ENCODE measurements at places on chromosomes 1 and 21.

DNA sequence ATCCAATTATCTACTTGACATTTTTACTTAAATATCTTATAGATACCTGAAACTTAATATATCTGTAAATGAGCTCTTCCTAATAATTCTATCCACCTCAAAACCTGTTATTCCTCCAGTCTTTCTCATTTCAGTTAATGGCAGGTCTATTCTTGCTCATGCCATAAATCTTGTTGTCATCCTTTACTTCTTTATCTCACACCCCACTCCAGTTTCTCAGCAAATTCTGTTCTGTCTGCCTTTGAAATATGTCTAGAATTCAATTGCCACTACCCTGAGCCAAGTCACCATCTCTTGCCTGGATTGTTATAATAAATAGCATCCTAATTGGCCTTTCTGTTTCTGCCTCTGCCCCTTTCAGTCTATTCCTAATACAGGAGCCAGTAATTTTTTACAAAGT is 105.8 kb downstream of the MAN1A2 start:
- no peak for DNase-seq

- DNase-seq = no peak
These were observed 57.0 kb downstream of the ITSN1 start for GRCh38 chr21:33699277-33699676.

- no peak for DNase-seq
These were observed 29.9 kb upstream of the ACTL8 start for GRCh38 chr1:17725084-17725719.

DNA sequence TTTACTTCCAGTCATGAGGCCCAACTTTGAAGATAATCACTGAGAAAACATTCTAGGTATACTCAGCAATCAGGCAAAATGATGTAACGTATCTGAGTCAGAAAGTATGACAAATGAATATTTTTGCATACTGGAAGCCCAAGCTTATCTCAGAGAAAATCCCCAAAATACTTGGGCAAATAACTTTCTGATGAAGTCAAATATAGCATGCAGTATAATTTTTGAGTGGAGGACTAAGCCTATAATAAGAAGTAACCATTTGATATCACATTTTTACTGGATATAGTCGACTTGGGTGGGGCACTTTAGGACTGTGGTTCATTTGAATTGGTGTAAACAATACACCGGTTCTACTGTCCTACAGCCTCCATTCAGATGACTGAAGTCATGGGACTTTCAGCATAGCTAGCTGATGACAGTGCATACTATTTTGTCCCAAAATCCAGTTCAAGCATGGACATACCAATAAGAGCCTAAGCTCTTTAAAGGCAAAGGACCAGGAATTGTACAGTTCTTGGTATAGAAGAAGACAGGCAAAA is 2.3 kb upstream of the GADD45A start:
- no peak for DNase-seq

DNA sequence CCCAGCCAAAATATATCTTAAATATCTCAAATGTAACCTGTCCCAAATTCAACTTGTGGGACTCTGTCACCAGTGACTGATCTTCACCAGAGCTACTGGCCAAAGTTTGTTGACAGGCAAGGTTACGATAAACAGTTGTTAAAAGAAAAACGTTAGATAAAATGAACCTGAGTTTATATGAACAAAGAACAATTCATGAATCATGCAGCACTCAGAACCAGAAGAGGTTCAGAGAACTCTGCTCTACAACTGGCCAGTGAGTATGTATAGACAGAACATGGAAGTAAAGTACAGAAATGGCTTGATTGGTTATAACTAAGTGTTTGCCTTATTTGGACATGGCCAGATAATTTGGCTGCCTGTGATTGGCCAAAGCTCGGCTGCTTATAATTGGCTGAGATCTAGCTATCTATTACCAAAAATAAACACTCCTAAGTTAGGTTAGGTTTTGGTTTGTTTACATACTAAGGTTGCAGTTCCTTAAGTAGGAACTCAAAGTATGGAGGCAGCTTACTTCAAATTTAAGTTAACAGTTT is 25.5 kb downstream of the BTBD8 start:
- DNase-seq = no peak

DNA sequence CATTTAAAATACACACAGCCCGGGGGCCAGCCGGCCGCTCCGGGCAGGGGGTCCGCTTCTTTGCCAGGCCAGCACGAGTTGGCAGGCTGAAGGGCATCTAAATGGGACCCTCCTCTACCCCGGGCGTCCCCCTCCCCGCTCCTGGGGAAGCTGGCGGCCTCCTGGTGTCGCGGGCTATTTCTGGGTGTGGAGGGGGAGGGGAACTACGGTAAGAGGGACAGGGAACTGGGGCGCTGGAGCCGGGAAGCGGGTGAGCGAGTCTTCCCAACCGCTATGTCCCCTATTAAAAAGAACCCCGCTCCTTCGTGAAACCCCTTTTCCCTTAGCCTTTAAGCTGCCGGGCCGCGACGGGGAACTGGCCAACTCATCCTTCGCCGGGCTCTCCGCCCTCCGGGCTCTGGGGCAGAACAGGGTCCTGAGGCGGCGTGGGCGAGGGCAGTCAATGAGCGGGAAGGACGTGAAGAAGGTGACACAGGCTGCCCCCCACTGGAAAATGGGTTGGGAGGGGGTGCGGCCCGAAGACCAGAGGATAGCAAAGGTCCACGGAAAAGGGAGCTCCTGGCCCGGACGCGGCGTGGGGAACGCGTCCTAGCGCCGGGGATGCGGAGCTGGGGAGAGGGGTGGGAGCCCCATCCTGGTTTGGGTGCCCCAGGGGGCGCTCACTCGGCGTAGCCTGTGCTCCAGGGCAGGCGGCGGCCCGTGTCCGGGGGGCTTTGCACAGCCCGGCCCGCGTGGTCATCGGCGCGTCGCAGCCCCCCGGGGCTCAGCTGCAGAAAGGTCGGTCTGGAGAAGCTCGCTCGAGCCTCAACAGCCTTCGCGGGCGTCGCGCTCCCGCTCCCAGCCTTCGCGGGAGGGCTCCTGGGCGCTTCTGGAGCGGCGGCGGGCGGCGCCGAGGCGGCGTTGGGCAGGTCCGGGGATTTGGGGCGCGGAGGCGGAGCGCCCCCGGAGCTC is 544 bp downstream of the PPM1J start:
- DNase-seq = no peak

DNA sequence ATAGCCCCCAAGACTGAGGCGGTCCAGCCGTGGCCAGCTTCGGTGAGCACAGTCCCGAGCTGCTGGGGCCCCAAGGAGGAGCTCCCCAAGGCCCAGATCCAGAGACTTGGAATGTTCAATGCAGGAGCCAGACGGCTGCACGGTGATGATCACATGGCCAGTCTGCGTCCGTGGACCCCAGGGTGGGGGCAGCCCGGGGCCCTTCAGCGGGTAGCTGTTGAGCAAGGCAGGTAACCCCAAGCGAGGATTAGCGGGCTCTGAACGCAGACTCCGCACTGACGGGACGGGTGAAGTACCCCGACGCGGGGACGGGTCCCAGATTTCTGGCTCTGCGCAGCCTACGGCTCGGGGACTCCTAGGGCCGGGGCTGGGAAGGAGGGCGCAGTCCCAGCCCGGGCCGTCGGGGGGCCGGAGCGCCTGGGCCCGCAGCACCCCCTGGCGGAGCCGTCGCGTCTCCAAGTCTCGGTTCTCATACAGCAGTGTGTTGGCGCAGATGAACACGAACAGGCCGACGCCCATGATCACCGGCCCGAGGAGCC is 2.7 kb downstream of the TMEM200B start:
- DNase-seq = no peak

GRCh38 chr1:37265786-37266667 is 208.4 kb upstream of the ZC3H12A start:
- DNase-seq = no peak

- DNase-seq = no peak
These were observed 131.8 kb downstream of the MIS18A start for GRCh38 chr21:32147041-32147440.

DNA sequence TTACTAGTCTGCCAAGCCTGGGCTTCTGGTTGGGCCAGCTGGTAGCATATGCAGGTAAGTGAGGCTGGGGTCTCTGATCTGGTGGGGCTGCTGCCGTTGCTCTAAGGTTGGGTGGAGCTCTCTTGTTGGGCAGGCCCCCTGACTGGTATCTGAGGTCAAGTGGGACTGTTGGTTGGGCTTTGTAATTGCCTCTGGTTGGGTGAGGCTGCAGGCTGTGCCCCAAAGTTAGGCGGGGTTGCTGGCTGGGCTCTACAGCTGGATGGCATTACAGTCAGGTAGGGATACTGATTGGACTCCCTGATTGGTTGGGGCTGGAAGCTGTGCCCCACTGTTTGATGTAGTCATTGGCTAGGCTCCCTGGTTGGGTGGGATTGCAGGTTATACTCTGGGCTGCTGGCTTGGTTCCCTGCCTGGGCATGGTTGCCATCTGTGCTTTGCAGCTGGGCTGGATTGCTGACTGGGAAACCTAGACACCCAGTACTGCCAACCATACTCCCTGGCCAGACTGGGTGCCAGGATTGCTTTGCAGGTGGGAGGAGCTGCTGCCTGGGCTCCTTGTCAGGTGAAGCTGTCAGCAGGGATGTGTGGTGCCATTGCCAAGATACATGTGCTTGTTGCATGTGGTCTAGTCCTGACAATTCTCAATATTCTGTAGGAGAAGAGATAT is 130.5 kb downstream of the RABGAP1L start:
- DNase-seq = no peak

- no peak for DNase-seq
These were observed 207.6 kb upstream of the NFIA start for GRCh38 chr1:60874718-60875117.

DNA sequence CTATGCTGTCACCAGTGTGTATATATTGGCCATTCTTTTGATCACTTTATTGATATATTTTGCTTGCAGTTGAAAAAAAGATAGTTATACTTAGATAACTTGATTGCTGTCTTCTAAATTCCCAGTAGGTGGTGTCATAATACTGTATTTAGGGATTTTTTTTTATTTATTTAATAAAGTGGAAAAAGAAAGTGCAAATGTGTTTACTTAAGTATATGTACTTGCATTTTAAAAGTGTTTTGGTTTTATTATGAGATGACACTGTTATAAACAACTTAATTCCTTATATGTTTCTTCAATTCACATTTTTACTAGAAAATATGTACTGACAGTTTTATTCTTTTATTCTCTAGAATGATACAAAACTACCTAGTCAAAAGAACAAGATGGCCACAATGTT is 164.8 kb downstream of the USP25 start:
- no peak for DNase-seq

GRCh38 chr1:168894397-168894903 is 165.4 kb upstream of the DPT start:
- no peak for DNase-seq

GRCh38 chr21:38773099-38774061 is 32.3 kb upstream of the ETS2 start:
- DNase-seq = no peak

DNA sequence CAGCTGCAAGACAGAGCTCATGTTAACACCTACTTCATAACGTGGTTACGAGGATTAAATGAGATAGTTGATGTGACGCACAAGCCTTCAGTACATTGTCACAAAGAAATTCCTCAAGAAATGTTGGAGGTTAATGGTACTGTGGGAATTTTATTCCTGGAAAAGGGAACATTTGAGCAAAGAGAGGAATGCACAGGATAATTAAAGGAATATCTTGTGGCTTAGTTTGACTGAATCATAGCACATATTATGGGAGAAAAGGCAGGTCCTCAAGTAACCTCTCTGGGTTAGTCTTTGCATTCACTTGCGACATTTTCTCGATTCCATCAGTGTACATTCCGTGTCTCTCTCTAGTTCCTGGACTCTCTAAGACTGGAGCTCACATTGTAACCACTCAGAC is 300.2 kb upstream of the DUSP10 start:
- no peak for DNase-seq

DNA sequence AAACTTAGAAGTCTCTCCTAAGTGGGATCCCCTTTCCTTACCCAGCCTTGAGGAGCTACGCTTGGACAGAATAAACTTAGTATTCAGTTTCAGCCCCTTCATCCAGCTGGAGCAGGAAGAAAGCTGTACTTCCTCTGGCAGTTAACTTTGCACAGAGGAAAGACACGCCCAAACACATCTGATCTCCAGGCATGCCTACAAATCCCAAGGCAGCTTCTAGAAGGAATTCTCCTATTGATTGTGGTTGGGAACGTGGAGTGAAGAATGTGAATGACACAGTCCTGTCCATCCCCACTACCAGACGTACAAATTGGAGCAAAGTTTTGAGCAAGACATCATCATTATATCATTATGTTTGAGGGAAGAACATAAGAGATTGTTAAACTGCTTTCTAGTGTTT is 6.6 kb upstream of the AK4 start:
- DNase-seq = no peak

DNA sequence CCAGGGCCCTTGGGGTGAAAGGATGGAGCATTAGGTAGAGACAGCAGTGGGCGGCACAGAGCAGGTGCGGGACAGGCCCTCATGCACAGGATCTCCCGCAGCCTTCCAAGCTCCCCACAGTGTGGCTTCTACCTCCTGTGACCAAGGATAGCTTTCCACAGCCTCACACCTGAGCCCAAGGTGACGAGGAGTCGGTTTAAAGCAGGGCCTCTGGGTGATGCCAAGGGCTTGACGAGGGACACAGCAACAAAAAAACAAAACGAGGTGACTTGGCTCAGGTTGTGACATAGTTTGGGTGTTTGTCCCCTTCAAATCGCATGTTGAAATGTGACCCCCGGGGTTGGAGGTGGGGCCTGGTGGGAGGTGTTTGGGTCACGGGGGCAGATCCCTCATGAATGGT is 15.3 kb downstream of the RSPH1 start:
- no peak for DNase-seq

GRCh38 chr1:32759997-32760623 is 57.0 kb downstream of the YARS1 start:
- DNase-seq = no peak

DNA sequence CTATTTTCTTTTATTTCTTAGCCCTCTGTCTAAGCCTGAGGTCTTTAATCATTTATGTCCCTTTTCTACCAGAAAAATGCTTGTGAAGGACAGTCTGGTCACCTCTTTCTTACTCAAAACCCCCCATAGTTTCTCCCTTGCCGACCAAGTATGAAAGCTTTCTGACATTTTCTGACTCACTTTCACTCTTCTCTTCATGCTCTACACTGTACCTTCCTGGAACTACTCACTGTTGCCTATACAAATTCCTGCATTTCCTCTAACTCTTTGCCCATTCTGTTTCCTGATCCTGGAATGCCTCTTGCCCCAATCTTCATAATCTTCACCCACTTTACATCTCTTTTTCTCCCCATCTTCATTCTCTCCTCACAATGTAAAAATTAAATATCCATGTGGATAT is 380.0 kb downstream of the HHIPL2 start:
- DNase-seq = no peak

DNA sequence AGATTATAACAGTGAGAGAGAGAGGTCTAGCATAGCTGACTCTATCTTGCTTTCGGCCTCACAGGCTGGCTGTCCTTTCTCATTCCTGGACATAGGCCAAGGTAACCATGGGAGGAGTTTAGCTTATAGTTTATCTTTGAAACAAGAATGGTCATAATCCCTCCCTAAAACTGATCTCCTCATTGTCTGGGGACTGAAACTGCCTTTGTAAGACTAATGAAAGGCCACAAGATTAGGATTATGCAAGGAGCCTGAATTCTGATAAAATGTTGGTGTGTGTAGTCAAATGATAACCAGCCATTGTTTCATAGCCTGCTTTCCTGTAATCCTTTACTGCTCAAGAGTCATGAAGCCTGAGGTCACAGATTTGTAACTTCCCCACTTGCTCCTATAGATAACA is 131.9 kb upstream of the LYPLAL1 start:
- DNase-seq = no peak
